ENCODE measurements at places on chromosomes 1 and 21. TPM values are rescaled to one million over a fixed set of nuclear protein-coding genes. Genes with fewer than 3 reads are reported as not detected.

The FCRL6 gene
- not detected for total RNA-seq

The C1orf167 gene
- total RNA-seq, result not detected

The MARK1 gene
- total RNA-seq, result 2.3 TPM

The OPTC gene
- not detected for total RNA-seq

The RIMKLA gene
- total RNA-seq, result under 0.01 TPM

The DCLRE1B gene
- total RNA-seq, result 2.4 TPM

The C1orf105 gene
- not detected for total RNA-seq

The BMP8B gene
- 0.17 TPM for total RNA-seq

The WNT3A gene
- total RNA-seq, result not detected

The PKP1 gene
- 0.19 TPM for total RNA-seq

The MYOM3 gene
- not detected for total RNA-seq

The KLF17 gene
- total RNA-seq, result not detected

The ST6GALNAC5 gene
- total RNA-seq, result not detected

The PLCH2 gene
- under 0.01 TPM for total RNA-seq

The UTP25 gene
- 6.9 TPM for total RNA-seq

The DDAH1 gene
- 46.6 TPM for total RNA-seq

The PSEN2 gene
- 45.8 TPM for total RNA-seq

The ZSWIM5 gene
- total RNA-seq, result 6.5 TPM

The DNM3 gene
- total RNA-seq, result 8.2 TPM

Data from dermis blood vessel endothelial cell (primary cell).